Stimulated activated CD8-positive, alpha-beta memory T cell treated with anti-CD3 and anti-CD28 coated beads, Interleukin-4, amount 100 ng/mL, for 1 hour (primary cell): ENCODE measurements at places on chromosomes 16 and 17.

DNA sequence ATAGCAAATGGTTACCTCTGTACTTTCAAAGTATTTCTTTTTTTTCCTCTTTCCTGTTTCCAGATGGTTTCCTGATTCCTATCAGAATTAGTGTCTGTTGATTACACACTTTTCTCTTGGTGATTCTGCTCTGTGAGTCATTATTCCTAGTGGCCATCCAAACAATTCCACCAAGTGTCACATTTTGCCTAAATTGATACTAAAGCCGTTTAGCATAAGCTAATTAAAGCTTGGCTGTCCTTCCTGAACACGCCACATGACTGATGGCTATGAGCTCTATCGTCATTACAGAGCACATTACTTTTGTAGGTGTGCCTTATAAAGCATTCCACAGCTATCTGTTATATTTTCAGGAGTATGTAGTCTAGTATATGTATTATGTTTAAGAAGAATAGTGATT lies 671.2 kb downstream of the CDH8 start:
- no peak for DNase-seq

DNA sequence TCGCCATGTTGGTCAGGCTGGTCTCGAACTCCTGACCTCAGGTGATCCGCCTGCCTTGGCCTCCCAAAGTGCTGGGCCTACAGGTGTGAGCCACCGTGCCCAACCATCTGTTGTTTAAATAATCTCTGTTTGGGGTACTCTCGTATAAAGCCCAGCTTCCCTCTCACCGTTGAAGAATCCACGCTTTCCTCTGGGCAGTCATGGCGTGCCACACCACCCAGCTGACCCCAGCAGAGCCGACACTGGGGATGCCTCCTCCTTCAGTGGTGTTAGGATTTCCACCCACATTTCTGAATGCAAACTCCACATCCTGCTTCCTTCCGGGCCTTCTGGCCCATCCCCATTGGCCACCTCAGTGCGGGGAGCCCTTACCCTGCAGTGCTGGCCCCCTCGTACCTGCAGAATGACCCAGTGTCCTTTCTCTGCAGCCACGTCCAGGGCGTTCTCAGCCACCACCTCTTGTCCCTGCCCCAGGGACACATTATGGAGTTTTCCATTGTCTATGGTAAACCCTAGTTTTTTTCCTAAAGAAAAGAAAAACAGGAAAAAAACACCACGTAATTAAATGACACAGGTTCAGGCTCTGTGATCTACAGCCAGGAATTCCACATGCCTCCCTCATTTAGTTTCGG lies 60.4 kb downstream of the PGS1 start:
- no peak for DNase-seq

DNA sequence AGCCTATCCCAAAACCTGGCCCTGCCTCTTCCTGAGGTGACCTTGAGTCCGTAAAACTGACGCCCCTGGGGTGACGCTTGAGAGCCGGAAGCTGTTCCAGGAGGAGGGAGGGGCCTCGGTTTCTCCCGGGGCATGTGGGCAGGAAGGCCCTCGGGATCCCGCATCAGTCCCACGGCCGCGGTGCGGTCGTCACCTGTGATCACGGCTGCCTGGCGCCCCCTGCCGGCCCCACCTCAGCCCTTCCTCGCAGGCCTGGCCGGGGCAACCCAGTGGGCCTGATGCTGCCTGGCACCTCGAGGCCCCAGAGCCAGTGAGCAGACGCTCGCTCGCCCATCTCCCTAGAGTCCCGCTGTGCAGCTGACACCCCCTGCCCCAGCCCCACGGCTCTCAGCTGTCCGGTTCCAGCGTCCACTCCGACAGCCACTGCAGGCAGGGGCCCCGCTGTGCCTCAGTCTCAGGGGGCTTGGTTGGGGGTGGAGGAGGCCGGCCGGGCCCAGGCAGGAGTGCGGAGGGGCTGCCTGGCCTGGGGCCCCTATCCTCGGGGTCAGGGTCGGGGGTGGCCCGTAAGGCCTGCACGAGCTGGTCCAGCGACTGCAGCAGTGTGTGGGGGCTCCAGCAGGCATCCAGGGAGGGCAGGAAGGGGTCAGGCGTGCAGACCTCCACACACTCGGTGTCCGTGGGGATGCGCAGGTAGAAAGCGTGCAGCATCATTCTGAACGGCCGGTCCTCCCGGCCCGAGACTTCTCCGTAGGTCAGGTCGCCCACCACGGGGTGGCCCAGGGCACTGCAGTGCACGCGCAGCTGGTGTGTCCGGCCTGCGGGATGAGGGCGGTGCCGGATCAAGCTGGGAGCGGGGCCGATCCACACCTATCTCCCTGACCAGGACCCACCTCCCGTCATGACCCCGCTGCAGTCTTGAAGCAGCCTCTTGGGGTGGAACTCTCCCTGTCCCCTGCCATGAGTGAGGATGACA lies 2.3 kb downstream of the RPUSD1 start:
- peak; percentile 53 for DNase-seq

- DNase-seq = no peak
These were observed 18.0 kb downstream of the CCR7 start for GRCh38 chr17:40547079-40547784.

DNA sequence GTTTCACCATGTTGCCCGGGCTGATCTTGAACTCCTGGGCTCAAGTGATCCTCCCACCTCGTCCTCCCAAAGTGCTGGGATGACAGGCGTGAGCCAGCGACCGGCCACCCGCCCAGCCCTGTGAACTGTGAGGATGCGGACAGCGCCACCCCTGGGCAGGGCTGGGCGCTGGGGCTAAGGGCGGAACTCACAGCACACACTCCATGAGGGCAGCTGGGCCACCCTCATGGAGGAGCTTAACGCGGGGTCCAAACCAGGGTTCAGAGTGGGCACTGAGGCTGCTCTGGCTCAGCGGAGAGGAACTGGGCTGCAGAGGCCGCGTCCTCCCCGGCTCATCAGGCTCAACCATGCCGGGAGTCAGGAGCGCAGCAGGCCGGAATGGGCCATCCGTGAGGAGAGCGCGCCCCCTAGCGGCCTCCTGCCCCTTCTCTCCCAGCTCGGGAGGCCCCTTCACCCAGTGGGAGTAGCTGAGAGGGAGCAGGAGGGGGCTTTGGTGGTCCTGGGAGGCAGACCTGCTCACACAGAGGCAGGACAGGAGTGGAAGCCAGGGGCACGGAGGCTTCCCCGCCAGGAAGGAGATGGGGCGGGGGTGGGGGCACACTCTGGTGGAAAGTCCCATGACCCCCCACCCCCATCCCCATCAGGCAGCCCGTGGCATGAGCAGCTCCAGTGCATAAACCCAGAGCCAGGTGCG lies 13.8 kb downstream of the CORO7 start:
- DNase-seq = no peak

- no peak for DNase-seq
These were observed 348.1 kb downstream of the FOXL1 start for GRCh38 chr16:86926181-86927094.

GRCh38 chr16:81429045-81429521 lies 15.5 kb upstream of the CMIP start:
- no peak for DNase-seq

DNA sequence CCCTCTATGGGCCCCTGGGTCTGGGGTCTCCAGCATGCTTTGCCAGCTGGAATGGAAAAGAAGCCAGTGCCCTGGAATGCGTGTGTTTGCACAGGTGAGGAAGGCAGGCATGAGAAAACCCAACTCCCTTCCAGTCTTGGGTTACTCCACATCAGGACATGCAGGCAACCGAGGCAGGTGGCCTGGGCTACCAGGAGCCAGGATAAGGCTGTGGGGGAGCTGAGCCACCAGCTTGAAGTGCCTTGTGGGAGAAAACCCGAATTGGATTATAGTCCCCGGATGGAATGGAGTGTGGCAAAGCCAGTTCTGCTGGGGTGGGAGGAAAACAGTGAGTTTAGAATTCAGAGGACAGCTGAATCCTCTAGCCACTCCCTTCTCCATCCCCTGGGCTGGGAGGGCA lies 7.2 kb downstream of the SRCIN1 start:
- DNase-seq = no peak

GRCh38 chr16:11735787-11736186 lies 6.9 kb downstream of the TXNDC11 start:
- no peak for DNase-seq

- peak; percentile 77 for DNase-seq
These were observed 10.9 kb downstream of the RARA start for GRCh38 chr17:40319651-40320540.

GRCh38 chr17:64694207-64694606 lies 32.1 kb upstream of the SMURF2 start:
- DNase-seq = no peak

DNA sequence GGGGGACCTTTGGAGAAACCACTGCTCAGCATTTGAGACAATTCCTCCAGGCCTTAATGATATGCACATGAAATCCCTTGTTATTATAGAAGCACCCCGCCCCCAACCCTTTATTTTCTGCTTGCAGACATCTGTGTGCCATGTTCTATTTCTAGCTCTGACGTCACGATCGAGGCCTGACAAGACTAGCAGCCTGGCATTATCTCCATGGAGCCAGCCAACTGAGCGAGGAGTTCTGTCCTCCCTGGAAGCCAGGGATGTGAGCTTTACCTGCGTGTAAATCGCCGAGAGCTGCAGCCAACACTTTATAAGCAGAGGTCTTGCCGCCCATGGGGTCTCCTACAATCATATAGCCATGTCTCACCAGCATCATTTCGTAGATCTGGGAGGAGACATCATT lies 116.9 kb downstream of the DNAH3 start:
- DNase-seq = no peak

DNA sequence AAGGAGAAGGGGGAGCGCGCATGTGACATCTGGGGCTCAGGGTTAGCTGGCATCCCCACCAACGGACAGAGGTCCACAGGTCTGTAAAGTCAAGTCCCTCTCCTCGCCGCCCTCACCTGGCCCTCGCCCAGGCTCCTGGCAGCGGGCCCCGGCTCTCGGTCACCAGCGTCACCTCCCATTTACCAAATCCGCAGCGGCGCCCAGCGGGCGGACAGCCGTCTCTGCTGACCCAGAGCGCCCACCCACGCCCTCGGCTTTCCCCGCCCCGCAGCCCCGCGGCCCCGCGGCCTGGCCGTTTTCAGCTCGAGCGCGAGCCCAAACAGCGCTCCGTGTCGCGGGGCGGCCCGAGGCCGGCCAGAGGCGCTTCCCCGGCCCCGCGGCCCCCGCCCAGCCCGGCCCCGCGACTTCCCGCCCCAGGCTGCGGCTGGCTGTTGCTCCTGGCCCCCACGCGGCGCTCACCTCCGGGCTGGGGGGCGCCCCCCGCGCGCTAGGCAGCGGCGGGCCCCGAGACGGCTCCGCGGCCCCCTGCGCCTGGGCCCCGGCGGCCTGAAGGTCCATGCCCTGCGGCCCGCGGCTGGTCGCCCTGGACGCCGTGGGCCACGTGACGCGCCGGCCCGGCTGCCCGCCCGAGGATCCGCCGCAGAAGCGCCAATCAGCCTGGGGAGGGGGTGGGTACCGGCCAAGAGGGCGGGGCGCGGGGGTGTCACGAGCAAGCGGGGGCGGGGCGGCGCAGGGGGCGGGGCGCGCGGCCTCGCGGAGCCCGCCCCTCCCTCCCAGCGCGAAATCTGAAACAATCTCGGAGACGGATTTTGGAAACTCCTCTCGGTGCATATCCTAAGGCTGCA lies at the start of gene COPRS:
TSS of gene COPRS (minus strand) at position 603 of the 845 bp plus-strand sequence. CDS start at position 558, 45 bp downstream.
- peak; percentile 64 for DNase-seq

GRCh38 chr17:43907998-43908721 lies 824 bp upstream of the MPP2 start:
- DNase-seq = no peak

- DNase-seq = no peak
These were observed 5.2 kb downstream of the PERCC1 start for GRCh38 chr16:1435921-1436697.

DNA sequence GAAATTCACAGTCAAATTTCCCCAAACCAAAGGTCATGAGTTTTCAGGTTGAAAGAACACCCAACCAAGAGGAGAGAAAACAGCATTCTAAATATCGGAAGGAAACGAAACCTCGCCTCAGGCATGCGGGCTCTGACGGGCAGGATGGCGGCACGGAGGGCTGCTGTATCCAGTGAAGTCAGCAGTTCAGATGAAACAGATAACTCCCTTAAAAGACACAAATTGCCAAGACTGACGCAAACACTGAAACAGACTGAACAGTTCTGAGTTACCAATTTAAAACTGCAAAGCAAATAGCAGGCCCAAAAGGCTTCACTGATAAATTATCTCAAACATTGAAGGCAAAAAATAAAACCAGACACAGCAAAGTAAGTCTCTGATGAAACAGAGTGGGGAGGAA lies 20.6 kb upstream of the CDH15 start:
- DNase-seq = no peak

DNA sequence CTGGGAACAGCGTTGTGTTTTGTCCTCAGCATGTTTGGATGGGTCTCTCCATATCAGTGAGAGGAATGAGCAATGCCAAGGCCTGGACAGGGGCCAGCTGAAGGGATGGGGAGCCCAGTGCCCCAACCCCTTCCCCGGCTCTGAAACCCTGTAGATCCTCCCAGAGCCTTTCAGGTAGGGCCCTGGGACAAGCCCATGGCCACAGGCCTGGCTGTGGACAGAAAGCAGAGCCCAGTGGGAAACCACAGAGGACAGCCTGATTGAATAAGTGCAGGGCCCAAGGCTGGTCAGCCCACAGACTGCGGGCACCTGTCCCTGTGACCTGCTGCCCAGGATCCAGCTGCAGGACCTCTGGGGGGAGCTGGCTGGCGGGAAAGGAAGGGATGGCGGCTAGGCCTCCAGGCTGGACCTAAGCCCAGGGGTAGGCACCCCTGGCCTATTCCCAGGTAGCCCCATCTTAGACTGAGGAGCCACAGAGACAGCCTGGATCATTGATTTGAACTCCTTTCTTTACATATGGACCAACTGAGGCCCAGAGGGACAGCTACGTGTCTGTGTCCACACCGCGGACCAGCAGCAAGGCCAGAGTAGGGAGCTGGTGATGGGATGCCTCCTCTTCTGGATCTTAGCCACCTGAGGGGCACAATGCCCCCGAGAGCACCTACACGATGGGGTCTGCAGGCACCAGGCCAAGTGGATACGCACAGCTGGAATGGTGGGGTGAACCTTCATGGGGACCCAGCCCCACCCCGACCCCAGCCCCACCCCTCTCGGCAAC lies 1.3 kb downstream of the CCDC102A start:
- DNase-seq = no peak

- no peak for DNase-seq
These were observed 184.6 kb upstream of the HSBP1 start for GRCh38 chr16:83623091-83623730.

DNA sequence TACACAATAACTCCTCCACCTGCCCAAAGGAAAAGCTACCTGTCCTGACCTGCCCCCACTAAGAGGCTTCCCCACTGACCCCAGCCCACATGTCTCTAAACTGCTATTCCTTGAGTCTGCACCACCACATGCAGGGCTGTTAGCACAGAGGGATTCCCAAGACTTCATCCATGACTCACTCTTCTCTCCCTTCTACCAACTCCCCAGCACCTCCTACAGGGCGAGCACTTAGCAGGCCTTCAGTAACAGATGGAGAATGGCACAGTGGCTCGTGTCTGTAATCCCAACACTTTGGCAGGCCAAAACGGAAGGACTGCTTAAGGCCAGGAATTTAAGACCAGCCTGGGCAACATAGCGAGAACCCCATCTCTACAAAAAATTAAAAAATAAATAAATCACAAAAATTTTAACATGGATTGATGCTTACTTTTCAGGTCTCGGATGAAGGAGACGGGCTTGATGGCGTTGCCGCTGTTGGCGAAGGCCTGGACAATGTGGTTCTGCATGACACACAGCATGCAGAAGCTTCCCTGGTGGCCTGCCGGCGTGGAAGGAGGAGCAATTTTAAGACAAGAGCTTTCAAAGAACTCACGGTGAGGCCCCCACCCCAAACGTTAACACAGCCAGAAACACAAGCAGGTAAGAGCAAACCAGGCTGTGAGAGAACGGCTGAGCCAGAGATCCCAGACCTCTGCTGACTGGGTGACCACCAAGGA lies 12.0 kb downstream of the USP36 start:
- no peak for DNase-seq
